ENCODE measurements at places on chromosomes 2 and 18.

GRCh38 chr2:214774108-214774507, 35.4 kb downstream of the BARD1 start:
- DNase-seq: no peak

GRCh38 chr2:179106676-179107428, 56.9 kb upstream of the CCDC141 start:
- DNase-seq: peak; percentile 21

DNA sequence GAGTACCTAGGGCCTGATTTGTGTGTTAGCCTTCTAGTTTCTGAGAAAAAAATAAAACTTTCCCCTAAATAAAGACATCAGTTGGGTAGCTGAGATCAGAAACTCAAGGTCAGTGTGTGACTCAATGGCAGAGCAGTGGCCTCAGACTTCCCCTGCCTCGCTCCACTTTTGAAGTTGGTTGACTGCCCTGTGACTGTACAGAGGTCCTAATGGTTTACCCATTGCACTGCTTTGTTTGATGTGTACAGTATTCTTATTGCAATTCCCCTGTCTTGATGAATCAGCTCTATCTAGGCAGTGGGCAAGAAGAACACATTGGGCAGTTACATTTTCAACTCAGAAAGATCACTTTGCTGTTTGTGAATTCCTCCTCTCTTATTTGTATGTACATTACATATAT, 315.7 kb downstream of the KCNS3 start:
- no peak for DNase-seq

- DNase-seq: peak; percentile 67
Observed at GRCh38 chr2:103789381-103790095, 1027.7 kb downstream of the TMEM182 start.

GRCh38 chr18:10081492-10081891, 167.7 kb downstream of the VAPA start:
- no peak for DNase-seq

DNA sequence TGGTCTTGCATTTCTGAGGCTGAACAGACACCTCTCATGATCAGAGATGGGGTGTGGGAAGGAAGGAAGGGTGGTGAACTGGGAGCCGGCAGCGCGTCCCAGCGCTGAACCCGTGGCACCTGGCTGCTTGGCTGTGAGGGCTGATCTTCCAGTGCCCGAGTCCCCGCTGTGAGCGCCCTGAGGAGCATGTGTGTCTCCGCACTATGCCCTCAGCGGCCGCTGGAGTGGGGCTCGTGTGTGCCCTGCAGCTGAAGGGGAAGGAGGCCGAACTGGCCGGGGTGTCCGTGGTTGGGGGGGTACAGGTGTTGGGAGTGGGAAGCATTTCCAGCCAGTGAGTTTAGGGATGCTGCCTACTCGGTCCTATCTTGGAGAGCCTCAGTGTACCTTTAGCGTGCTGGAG, 82.2 kb downstream of the LDLRAD4 start:
- DNase-seq: no peak
